Adipocyte (in vitro differentiated cells): ENCODE measurements at places on chromosomes 7 and 10.

GRCh38 chr10:115674496-115674895, 581.3 kb downstream of the ATRNL1 start:
- peak; percentile 1 for DNase-seq

- DNase-seq = peak; percentile 56
Measured at GRCh38 chr10:33643042-33643441, 308.6 kb upstream of the NRP1 start.

GRCh38 chr10:71390461-71390835, 6.3 kb upstream of the CDH23 start:
- no peak for DNase-seq

GRCh38 chr7:112594397-112594796, 113.6 kb downstream of the LSMEM1 start:
- peak; percentile 82 for DNase-seq

DNA sequence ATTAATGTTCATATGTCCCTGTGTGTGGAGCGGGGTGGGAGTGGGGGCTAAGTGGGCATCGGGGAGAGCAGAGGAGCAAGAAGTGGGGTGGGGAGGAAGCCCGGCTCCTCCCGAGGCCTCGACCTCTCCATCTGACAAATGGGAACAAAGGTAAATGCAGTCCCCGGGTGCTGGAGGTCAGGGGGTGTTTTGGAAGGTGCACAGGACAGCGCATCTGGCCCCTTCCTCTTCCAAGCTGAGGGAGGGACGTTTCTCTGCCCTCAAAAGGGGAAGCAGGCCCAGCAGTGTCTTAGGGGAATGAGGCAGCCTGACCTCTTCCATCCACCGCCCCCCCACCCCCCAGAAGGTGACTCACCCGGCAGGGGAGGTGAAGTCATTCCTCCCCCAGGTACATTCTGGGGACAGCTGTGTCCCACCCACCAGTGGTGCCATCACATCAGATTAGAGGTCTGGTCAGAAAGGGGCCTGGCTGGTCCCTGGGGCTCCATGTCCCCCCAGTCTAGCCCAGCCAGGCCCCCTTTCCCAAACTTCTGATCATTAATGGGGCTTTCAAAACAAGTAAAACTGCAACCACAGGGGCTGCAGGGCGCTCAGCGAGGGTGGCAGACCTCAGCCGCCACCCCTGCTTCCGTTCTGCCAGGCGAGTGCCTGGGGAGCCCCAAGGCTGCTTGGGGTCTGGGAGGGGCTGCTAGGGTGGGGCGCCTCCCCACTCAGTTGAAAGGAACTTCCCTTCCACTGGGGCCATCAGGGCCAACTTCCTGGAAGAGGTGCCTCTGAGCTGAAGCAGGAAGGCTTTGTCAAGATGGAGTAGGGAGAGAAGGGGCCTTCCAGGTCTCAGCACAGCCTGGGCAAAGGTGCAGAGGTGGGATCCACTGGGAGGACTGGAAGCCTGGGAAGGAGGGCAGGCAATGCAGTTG, 10.8 kb downstream of the LFNG start:
- DNase-seq = no peak

GRCh38 chr7:95440394-95441038, 5.7 kb upstream of the PON2 start:
- DNase-seq = no peak

DNA sequence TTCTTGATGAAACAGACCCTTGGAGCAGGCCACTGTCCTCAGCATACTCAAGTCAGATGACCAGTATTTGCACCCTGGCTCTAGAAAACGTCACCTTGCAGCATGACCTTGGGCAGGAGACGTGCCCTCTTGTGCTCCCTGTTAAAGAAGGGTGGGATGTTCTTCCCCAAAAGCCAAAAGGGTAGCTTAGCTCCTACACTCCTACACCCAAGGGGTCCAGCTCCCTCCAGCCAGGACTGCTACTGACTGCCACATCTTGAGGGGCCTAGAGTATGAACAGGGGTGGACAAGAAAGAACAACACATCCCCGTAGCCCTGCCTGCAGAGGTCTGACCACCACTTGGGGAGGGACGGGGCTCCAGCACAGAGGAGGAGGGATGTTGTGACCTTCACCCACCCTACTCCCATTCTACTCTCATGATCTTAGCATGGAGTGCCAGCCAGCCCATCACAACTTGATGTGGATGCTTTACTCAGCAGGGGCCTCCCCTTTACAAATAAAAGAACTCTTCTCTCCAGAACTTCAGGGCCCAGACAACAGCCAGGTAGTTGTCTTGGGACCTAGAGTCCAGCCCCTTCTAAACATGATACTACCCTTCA, 165.3 kb upstream of the ZMIZ1 start:
- no peak for DNase-seq

- no peak for DNase-seq
Measured at GRCh38 chr7:32936689-32937088, 20.6 kb upstream of the FKBP9 start.

DNA sequence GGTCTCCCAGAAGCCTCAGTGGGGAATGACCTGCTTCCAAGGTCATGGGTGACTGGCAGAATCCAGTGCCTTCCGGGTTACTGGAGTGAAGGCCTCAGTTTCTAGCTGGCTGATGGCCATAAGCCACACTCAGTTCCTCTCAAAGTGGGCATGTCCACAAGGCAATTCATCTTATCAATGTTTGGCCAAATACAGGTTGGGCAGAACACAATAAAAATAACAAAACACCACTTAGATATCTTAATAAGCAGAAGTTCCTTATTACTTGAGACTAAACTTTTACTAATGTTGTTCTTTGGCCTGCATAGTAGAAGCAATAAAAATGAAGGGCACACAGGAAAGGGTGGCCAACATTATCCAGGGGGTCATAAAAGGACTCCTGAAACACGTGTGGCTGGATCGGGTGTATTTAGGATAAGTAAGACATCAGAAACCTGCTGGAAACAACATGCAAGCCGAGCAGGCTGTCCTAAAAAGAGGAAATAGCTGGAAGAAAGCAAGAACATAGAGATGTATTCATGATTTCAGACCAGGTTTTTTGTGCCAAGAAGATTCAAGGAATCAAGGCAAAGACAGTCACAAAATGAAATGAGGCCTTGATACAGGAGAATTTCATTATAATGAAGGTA, 19.6 kb upstream of the AKR1C2 start:
- no peak for DNase-seq
